ENCODE measurements at places on chromosomes 11 and 22. TPM values are rescaled to one million over a fixed set of nuclear protein-coding genes. Genes with fewer than 3 reads are reported as not detected.

HIPK3 gene
- total RNA-seq, result 213 TPM

PAMR1 gene
- 2.3 TPM for total RNA-seq

WNT7B gene
- total RNA-seq, result not detected

OR5AR1 gene
- not detected for total RNA-seq

MYO18B gene
- 19.9 TPM for total RNA-seq

STARD10 gene
- 17.7 TPM for total RNA-seq

CDC42EP2 gene
- total RNA-seq, result 20.9 TPM

SYCE3 gene
- total RNA-seq, result not detected

AGBL2 gene
- total RNA-seq, result 2.0 TPM

PGA3 gene
- total RNA-seq, result 1.8 TPM

KMT5B gene
- total RNA-seq, result 49.6 TPM

CD3E gene
- total RNA-seq, result 5.2 TPM

OR8A1 gene
- total RNA-seq, result not detected

LARGE2 gene
- 0.45 TPM for total RNA-seq

ANO1 gene
- 136 TPM for total RNA-seq

SLC1A2 gene
- 1.5 TPM for total RNA-seq

GAL3ST1 gene
- 1.2 TPM for total RNA-seq

DERL3 gene
- 1.9 TPM for total RNA-seq

OR2AG1 gene
- not detected for total RNA-seq

Measured in aorta (tissue), 5 donors.